ENCODE measurements at places on chromosomes 6 and 20.

DNA sequence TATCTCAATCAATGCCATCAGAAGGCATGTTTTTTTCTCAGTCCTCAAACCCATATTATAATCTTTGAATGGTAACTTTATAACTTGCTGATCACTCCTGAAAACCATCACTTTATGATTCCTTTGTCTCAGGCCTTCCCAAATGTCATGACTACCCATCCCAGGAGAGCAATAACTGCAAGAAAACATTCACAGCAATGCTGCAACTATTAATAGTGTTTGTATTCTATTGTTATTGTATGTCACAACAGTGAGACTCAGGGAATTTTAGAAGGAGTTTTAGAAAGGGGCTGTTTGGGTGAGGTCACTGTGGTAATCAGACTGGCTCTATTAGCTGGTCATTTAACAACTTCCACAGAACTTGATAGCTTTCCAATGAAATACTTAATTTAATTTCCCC, 301.4 kb upstream of the TBX18 start:
- DNase-seq = no peak

DNA sequence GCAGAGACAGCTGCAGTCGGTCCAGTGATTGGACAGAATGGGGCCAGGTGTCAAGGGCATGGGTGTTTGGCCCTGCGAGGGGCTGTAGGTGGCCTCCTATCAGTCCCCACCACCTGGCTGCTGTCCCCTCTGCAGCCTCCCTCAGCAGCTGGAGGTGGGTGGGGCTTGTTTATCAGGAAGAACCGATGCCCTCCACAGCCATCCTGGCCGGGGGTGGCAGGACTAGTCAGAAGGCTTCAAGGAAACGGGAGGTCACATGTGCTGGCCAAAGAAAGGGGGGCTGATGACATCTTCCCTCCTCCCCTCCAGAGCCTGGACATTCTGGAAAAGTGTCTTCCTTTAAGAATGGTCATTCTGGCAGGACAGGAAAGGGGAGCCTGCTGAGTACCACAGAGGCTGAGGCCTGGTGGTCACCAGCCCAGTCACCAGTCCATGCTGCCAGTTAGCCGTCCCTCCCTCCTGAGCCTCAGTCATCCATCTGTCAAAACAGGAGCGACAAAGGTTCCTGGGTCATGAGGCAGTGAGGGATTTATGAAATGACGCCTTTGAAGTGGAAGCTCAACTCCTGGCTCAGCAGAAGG, 4.1 kb downstream of the FAM210B start:
- DNase-seq = no peak

DNA sequence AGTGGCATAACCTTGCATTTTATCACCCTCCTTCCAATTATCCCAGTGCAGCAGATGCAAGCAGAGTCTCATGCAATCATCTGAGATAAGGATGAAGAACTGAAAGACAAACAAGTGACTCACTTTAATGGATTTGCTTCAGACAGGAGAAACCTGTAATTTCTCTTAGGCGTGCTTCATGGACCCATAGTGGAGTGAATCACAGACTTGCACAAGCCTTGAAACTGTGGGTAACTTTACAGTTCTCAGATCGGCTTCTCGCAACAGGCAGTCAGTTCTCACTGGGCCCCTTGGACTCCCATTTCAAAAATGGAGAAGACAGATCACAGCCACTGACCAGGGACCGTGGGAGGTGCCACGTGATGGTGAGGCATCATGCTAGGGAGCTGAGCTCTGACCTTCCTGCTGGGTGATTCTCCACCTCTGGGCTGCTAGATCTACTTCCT, at the start of gene ADGRF4:
ADGRF4 (plus strand) TSS at position 239 of the 446 bp plus-strand sequence. CDS start 8,666 bp downstream, outside the sequence.
- DNase-seq = no peak

DNA sequence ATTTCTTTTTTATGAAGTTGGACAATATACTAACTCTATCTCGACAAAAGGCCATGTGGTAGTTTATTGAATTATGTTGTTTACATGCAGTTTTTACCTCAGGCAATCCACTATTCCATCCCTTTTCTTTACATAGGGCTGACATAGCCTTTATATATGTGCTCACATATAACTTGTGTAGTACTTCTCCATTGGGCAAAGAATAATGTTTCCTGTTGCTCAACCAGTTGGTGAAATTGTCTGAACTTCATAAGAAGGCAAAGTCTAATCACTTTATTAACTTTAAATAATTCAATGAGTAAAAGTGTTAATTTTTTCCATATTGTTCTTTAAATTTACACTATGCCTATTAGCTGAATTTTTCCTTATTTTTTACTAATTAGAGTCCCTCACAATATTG, 1272.1 kb downstream of the EPHA7 start:
- no peak for DNase-seq

DNA sequence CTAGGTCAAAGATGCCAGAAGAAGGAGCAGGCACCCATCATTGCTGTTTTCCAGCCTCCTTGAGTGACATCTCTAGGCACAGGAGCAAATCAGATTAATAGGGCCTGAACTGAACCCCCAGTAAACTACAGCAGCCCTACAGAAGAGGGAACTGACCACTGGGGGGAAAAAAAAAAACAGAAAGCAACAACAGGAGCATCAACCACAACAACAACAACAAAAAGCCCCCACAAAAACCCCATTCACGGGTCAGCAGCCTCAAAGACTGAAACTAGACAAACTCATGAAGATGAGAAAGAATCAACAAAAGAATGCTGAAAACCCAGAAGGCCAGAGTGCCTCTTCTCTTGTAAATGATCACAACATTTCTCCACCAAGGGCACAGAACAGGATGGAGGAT, 537.4 kb upstream of the BTBD3 start:
- no peak for DNase-seq

DNA sequence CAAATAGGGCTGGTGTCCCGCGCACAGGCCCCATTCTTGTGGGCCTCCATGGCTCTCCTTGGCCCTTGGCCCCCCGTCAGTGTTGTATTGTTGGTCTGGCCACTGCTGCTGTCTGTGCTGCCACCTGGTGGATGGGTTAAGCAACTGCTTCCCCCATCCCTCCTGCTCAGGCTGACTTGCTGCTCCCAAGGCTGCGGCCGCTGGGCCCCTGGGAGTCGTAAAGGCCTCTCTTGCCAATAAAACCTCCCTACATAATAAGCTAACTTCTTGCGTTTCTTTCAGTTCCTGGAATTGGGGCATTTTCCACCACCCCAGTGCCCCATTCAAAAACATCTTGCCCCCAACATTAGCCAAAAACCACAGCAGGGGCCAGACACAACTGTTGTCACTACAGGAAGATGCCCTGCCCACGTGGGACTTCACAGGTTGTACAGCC, 27.1 kb downstream of the CD83 start:
- DNase-seq = peak; percentile 69

All from T-helper 1 cell (primary cell).